ENCODE measurements at places on chromosomes 7 and 10.

DNA sequence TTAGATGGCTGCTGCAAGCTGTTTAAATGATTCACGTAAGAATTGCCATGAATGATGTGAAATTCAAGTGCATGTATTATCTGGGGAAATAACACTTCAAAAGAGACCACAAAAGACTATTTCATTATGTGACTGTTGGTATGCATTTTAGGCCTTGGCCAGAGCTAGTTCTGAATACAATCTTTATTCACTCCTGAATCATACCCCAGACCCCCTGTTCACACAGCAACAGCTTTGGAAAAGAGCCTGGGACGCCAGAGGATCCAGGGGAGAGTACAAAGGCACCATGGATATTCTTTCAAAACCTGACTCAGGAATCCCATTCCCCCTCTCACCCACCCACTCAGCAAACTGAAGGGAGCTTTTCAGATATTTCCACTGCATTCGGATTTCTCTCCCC is 377.1 kb upstream of the DPP6 start:
- DNase-seq, result no peak

DNA sequence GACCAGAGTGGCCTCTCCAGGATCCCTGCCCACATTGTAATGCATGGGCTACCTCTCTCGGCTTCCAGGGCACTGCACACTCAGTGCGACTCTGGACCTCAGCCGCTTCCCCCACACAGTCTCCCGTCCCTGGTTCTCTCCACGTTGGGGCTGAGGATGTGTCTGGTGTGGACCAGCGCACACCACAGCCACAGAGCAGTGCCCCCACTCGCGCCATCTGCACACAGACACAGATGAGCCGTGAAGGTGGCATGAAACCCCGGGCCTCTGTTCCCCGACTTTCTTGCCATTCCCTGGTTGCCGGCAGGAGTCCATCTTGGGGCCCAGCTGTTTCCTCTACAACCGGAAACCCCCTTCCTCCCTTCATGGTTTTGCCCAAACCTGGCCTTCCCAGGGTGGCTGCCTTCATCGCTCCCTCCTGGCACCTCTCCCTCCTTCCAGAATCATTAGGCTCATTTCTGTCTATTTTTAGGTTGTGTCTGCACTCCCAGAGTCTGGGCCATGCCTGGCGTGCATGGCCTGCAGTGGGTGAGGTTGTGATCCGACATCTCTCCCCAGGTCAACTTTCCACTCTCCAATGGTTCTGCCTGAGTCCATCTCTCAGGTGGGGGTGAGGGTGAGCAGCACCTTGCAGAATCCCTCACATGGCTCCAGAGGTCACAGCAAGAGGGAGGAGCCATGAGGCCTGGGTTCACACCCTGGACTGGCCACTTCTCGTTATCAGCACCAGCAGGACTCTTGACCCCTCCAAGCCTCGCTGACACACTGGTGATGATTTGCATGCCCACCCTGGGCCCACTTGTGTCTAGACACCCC is 10.1 kb downstream of the RASGEF1A start:
- no peak for DNase-seq

DNA sequence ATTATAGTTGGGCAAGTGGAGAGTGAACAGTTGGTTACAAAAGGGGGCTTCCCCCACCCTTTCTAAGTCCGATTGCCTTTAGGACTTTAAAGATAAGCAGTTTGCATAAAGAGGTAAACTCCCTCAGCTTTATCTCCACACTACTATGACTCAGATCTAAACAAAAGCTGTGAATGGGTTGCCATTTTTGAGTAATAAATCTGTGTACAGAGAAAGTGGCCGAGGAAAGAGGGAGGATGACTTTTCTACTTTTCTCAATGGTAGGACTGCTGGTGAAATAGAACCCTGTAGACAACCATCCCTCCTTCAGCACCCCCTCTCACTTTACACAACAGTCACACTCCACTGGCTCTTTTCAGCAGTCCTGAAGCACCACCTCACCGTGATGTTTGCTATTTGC is 71.2 kb downstream of the DNMBP start:
- DNase-seq, result no peak

DNA sequence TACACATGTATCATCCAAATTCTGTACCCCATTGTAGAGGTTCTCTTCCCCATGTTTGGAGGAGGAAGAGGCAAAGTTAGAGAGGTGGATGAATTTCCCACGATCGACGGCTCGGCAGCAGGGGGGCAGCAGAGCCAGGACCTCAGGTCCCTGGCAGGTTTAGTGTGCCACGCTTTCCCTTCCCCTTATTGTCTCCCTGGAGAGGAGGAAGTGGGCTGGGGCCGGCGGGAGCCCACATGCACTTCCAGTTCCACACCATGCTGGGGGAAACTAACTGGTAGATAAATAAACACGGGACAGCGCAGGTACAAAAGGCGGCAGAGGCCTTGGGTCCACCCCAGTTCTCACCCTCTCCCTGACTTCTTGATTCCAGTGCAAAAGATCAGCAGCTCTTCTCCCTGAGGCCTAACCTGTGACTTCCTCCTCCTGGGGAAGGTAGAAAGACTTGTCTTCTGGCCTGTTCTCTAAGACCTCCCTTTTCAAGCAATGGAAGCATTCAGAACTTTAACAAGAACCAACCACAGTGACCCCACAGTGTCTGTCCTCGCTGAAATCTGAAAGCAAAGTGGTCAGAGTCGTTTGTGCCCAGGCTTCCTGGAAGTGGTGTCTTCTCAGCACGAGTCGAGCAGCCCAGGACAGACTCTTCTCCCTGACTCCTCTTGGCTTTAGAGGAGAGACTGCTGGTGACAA is 30.5 kb upstream of the SRGN start:
- no peak for DNase-seq

GRCh38 chr10:125000366-125001312 is 58.7 kb downstream of the ZRANB1 start:
- no peak for DNase-seq

- no peak for DNase-seq
Observed at GRCh38 chr7:121913947-121914675, 41.1 kb downstream of the PTPRZ1 start.

DNA sequence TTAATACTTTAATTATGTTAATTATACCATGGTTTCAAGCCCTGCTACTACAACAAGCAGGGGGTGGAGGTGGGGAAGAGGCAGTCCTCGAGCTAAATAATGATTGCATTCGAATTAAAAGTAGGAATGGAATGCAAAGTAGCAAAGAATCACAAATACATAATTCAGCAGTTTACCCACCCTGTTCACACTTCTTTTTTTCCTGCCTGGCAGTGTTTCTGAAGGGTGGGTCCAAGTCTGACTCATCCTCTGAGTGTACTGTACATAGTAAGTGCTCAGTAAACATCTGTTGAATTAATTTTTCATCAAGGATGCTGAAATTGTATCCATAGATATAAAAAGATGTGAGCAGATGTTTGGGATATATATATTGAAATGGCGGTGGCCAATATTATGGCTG is 778.8 kb downstream of the LRMDA start:
- no peak for DNase-seq

DNA sequence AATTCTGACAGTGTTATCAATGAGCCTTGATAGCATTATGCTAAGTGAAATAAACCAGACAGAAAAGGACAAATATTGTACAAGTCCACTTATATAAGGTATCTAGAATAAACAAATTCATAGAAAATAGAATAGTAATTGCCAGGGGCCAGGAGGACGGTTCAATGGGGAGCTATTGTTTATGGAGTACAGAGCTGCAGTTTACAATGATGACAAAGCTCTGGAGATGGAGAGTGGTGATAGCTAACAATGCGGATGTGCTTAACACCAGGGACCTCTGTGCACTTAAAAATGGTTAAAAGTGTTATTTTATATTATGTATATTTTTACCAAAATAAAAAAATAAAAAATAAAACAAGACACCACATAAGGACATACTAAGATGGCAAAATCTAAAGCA is 46.1 kb upstream of the ZNF33B start:
- no peak for DNase-seq

Data from HS-27A (cell line).